ENCODE measurements at places on chromosomes 6 and 20.

- no peak for DNase-seq
Measured at GRCh38 chr20:63255931-63256704, 1.9 kb upstream of the NKAIN4 start.

DNA sequence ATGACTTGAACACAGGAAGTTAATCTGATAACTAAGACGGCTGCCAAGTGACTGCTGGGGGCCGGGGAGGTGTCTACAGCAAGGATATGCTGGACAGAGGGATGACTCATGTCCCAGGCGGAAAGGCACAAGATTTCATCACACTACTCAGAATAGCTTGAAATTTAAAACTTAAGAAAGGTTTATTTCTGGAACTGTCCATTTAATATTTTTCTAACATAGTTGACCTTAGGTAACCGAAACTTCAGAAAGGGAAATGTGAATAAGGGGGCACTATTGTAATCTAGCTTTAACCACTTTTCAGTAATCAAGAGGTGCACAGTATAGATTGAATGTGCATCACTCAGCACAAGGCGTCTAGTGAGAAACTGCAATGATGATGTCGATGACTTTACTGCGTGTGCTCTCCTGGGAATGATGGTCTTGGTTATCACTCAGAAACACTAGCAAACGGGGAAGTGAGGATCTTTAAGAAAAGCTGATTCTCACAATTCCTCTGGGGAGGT is 171.5 kb downstream of the QKI start:
- DNase-seq: no peak

DNA sequence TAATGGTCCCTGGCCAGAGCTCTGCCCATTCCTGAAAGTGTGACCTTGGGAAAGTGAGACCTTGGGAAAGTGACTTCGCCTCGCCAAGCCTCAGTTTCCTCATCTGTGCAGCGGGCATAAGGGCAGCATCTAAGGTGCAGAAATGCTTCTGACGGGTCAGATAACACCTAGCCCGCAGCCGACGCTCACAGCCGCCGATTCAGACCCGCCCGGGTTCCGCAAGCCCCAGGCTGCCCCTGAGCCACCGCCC is 486 bp downstream of the FKBP1A start:
- no peak for DNase-seq

DNA sequence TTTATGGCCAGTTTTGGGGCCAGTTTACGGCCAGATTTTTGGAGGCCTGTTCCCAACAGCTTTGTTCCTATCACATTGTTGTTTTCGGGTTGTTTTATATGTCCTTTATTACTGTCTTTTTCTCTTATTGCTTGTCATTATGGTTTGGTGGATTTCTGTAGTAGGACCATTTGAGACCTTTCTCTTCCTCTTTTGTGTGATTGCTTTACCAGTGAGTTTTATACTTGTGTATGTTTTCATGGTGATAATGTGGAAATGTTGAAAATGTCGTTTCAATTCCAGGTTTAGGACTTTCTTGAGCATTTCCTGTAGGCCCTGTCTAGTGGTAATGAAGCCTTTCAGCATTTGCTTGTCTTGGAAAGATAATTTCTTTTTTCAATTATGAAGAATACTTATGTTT is 17.8 kb downstream of the HLA-B start:
- DNase-seq: no peak

DNA sequence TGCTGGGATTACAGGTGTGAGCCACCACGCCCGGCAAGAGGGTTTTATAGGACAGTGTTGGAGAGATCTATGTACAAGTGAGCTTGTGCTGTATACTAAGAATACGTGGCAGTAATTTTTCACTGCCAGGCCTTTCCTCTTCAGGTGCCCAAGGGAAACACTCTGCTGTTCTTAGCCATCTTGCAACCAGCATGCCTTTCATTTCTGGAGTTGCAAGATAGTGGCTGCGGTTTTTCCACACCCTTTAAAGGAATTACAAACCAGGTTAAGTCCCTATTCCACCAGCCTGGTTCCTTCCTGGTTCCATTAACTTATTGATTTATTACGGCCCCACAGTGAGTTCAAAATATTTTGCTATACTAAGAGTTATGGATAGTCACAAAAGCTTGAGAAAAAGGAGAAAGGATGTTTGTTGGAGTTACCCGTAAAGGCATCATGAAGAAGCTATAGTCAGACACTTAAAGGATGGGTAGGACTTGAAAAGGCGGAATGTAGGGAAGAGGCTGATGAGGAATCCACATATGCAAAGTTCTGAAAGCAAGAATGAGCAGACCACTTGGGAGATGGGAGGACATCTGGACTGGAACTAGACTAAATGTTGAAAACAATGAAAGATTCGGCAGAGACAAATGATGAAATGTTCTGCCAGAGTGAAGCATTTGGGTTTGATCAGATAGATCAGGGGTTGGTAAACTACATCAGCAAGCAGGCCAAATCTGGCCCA is 61.4 kb upstream of the ASIP start:
- no peak for DNase-seq

All from activated naive CD4-positive, alpha-beta T cell treated with anti-CD3 and anti-CD28 coated beads for 36 hours (primary cell).